Vagina (tissue), 2 donors: ENCODE measurements at places on chromosomes 6 and 20.

DNA sequence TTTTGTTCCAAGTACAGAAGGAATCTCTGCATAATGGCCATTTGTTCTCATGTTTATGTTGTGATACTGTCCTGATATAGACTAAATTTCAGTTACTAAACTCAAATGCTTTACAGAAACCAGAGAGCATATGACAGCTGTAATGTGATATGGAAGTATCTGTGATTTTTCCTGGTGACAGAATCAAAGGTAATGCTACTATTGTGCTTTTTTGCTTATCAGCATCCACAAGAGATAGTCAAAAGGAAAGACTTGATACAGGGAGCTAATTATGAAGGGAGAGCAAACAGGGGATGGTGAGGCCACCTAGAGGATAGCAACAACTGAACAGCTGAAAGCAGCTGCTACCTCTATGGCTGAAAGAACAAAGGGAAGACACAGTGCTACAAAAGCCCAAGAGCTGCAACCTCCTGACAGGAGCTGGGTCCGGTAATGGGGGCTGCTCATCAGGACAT, 181.4 kb downstream of the PHF3 start:
- no peak for DNase-seq

DNA sequence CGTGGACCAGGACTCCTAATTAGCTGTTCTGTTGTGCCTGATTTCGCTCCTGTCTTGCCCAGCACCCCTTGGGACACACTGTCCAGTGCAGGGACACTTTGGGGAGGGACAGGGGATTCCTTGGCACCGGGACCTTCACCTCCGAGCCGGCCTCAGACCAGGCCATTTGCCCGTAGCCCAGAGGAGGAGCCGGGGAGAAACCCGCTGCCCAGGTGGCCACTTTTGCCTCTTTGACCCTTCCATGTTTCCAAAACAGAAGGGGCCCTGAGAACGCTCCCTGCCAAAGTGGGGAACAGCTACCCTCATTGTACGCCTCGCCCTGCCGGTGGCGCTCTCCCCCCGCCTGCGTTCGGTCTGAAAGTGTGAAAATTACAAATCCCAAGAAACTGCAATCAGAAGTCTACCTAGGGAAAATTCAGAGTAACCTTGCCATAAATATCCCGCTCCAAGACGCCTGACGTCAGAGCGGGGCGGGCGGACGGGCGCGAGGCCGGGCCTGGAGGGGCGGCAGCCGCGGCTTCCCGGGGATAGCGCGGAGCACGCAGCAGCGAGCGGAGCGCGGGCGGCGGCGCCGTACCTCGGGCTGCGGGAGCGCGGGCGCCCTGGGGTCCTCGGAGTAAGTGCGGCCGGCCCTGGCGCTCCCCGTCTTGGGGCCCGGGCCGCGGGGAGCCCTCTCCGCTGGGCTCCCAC, at the start of gene DAAM2:
DAAM2 (plus strand) TSS at position 527 of the 690 bp plus-strand sequence. CDS start 63,927 bp downstream, outside the sequence.
- no peak for DNase-seq

DNA sequence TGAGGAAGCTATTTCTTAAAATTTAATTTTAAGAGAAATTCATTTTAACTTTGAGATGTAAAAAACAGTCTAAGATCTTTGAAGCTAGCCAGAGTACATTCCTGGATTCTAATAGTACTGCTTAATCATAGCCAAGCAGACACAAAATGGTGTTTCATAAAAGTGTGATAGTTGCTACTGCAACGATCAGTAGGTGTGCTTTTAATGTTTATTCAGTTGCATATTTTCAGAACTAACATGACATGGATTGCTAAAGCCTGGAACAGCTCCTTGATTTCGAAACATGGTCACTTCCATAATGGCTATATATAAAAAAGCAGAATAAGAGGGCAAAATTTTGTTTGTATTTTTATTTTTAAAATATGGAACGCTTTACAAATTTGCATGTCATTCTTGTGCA, 35.5 kb downstream of the SESN1 start:
- DNase-seq = no peak

GRCh38 chr6:12484519-12484918, 194.4 kb downstream of the EDN1 start:
- no peak for DNase-seq

DNA sequence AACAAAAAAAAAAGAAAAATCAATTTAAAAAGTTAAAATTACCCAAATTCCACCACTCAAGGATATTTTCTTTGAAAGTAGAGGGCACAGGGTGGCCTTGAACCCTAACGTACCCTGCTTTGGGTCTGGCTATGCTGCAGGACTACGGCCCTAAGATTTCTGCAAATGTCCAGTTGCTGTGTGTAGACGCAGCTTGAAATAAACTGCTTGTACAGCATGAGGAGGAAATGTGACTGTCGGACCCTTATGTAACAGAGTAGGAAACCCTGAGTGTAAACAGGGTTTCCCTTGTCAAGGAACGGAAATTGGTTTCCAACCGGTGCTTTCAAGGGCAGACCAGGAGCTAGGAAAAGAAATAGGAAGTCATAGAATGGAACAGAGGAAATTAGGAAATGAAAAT, 60.7 kb upstream of the SHLD1 start:
- DNase-seq = no peak

GRCh38 chr6:110645685-110646418, 169.4 kb downstream of the CDK19 start:
- DNase-seq = no peak
